ENCODE measurements at places on chromosomes 6 and 20.

GRCh38 chr6:27592481-27593199, 119.7 kb upstream of the ZNF184 start:
- no peak for DNase-seq

DNA sequence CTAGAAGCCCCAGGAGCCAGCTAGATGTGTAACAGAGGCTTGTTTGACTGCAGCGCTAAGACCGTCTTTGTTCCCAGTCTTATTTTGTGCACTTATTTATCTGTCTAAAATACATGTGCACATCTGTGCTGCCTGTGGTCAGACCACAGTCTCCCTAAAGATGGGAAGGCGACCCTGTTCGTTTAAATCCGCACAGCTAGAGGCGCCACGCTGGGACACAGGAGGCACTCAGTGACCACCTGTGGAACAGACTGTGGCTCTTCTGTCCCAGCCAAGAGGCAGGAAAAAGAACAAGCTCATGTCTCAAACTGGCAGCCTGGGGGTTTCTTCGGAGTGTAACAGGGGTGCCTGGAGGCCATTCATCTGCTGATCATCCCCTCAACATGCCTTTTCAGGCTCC, 66.8 kb downstream of the CPNE5 start:
- no peak for DNase-seq

DNA sequence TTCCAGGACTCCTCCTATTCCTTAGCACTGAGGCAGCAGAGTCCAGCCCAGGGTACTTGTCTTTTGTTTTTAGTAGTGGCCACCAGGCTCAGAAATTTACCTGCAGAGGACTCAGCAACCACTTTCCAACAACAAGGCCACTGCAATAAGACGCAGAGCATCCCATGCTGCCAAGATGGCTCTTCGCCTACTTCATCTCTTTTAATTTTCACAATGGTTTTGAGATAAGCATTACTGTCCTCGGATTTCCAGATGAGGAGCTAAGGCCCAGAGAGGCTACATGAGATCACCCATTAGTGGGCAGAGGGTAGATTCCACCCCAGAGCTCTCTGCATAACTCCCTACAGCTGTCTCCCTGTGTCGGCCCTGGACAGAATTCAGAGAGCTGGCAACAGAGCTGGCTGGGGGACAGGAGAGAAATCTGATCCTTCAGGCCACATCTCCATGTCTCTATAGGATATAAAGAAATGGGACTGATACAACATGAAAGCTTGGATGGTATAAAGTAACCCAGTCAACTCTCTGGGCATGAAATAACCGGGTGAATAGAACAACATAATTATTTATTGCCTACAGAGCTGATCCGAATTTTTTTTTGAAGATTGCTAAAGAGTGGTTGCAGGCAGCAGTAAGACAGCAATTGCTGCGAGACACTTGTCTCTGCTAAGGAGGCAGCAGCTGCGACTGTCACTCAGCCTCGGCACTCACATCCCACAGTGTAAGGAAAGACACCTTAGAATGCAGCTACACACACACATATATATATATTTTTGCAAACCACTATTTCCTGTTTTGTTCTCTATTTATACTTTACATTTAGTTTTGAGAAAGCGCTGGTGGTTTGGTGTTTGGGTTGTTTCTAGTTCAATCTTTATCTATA, 37.2 kb downstream of the SCML4 start:
- DNase-seq, result peak; percentile 62

GRCh38 chr6:5246141-5247097, 14.3 kb downstream of the LYRM4 start:
- DNase-seq, result no peak

DNA sequence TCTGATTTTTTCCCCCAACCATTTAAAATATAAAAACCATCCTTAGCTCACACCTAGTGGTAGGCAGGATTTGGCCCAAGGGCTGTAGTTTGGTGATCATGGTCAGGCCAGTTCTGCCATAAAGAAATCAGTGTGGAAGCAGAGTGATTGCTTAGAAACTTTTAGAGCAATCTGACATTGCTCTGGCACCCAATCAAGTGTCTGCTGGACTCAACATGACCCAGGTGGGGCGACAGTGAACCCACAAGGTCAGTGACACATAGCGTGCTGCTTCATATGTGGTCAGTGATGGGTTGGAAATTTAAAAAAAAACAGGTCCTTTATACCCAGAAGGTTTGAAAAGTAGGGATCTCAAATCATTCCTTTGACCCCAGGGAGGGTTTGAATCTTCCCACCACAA, 107.9 kb downstream of the BANF2 start:
- DNase-seq, result no peak

GRCh38 chr20:58741384-58741783, 48.8 kb downstream of the NPEPL1 start:
- no peak for DNase-seq

GRCh38 chr6:32775071-32775470, 11.7 kb upstream of the HLA-DQB2 start:
- DNase-seq, result no peak

- DNase-seq, result no peak
These were observed 18.9 kb downstream of the OR2W1 start for GRCh38 chr6:29025927-29026585.

DNA sequence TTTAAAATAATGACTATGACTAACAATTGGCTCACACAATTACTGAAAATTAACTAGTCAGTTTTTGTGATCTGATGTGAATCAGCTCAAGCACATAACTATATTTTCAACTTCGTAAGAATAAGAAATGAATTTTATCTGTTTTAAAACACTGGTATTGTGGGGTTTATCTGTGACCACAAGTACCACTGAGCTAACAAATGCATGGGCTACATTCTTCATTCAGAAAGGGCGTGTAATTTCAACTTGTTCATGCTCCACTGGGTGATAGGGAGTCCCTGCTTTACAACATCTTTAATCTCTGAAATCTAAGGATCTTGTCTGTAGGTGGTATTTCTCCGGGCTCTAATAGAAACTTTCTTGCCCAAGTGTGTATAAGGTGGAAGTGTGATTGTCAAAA, 1311.5 kb upstream of the GJE1 start:
- no peak for DNase-seq

GRCh38 chr20:25283221-25283951, 35.5 kb downstream of the PYGB start:
- no peak for DNase-seq

DNA sequence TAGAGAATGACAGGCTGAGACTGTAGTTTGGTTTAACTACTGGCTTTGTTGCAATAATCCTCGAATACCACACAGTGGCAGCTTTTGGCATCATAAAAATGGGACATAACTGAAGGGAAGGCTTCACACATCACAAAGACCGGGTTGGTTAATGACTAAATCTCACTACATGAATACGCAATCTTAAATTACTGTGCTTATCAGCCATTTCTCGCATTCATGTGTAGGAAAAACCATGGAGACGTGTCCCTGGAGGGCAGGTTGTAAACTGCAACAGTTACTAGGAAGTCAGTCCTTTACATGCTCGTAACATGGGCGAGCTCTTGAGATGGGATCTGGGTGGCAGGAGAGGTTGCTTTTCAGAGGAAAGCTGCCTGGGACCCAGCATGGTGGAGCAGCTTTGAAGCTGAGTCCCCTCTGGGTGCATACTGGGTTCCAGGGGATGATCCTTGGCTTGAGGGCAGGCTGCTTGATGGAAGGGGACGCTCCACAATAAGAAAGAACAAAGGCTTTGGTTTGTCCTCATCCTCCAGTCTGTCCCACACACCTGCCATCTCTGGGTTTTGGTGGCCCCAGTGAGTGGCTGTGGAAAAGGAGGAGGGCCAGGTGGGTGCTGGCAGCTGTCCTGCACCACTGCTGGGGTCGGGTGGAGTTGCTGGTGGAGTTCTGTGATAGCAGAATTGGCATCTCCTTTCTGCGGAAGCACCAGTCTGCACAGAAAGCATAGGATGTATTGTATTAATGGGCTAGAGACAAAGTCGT, 2.1 kb downstream of the RPS21 start:
- no peak for DNase-seq

DNA sequence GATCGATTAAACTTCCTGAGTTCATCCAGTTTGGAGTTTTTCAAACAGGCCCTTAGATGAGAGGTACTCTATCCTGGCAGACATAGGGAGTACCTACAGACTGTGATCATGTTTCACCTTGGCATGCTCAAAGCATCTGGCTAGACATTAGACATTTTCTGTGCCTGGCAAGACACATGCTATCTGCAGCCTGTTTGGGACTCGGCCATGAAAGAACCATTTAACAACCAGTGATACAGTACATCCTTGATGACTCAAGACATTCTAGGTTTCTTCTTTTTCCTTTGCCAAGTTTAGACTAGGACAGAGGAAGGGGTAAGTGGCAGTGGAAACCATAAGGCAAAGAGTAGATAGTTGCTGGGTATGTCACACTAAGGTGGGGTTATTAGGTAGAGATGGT, 15.4 kb upstream of the PAQR8 start:
- DNase-seq, result no peak

GRCh38 chr6:113662688-113663333, 194.3 kb upstream of the MARCKS start:
- DNase-seq, result no peak

DNA sequence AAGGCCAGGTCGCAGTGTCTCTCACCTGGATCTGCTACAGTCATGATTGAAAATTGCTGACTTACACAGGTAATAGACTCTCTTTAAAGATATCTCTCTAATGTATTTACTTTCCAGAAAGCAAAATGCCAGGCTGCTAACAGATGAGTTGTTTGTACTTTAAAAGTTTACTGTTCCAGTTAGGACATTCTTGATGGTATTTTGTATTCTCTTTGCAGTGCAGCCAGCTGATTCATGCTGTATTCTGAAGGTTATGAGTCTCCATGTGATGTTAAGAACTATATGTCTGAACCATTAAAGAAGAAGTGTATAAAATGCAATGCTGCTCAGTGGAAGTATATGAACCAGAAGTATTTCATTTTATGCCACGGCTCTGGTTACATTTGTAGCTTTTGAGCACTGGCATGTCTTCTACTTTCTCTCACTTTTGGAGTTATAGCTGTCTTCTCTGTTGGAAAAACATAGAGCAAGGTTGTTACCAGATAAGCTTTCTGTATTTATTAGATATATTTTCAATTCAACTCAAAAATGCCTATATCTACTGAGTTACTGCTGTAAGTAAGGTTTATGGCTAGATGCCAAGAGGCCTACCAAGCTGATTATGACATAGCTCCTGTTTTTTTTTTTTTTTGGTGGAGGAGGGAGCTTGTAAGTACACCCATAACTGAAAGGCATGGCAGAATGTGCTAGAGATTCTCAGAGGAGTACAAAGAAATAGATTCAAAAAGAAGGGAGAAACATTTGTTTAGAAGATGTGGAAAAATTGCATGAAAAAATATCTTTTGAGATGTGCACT, 130.5 kb upstream of the MAN1A1 start:
- DNase-seq, result no peak

DNA sequence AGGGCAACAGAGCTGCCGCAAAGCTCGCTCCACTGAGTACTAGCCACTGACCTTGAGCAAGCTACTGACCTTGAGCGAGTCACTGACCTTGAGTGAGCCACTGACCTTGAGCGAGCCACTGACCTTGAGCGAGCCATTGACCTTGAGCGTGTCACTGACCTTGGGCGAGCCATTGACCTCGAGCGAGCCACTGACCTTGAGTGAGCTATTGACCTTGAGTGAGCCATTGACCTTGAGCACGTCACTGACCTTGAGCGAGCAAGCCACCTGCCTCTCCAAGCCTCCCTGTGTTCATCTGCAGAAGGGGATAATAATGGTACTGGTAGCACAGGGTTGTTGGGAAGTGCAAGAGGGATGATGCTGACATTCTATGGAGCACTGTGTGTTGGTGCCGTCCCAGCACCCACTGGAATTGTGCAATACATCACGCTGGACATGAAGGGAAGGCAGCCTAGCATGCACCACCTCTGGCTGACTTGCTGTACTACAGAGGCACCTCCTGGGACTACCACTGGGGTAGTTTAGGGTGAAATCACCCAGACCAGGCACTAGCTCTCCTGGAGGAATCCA, 60.2 kb downstream of the CTCFL start:
- no peak for DNase-seq

DNA sequence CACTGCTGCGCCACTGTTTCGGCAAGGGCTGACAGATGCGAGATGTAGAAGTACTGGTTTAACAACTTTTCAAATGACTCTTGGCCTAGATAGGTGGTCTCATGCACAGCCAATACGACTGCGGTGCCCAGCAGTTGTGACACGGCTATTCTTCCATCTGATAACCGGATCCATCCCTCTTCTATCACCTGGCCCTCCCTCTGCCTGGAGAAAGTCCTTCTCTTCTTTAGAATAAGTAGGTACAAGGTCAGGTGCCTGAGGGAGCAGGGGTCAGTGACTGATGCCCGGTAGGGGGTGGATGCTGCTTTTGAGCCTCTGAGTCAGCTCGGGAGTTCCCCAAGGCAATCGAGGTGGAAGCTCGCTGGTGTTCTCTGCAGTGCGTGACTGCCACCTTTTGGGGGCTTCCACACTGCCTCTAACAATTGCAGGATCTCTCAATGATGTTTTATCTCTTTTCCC, 166.8 kb upstream of the GRIK2 start:
- peak; percentile 12 for DNase-seq

- no peak for DNase-seq
These were observed 33.2 kb downstream of the CDH22 start for GRCh38 chr20:46275091-46275490.

GRCh38 chr6:107116328-107116892, 1.1 kb upstream of the BEND3 start:
- DNase-seq, result peak; percentile 75

GRCh38 chr6:31614684-31615578, at the start of gene AIF1:
TSS of gene AIF1 (plus strand) at chr6:31615234. CDS start at chr6:31615330, 96 bp downstream.
- no peak for DNase-seq

DNA sequence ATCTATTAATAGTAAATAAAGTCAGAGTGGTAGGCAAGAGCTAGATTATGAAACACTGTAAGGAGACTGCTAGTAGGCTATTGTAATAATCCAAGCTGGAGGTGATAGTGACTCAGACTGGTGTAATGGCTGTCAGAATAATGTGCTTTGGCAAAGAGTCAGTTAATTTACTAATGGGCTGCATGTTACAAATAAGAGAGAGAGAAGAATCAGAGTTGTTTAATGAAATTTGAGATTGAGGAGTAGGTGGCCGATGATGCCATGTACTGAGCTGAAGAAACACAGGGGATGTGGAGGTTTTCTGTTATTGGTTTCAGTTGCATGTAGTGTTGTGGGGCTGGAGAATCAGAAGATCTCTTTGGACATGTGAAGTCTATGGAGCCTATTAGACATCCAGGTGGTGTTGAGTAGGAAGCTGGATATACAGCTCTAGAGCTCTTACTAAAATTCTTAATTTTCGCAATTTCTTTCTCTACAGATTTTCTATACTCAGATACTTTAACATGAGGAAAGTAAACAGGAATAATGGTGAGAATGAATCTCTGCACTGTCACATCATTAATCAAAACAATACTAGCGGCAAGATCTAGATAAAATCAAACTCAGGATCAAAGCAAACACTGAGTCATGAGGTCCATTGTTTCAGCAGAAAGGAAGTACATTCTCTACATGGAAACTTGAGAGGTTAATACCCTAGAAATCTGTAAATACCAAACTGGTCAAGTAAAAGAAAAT, 167.7 kb downstream of the SIM1 start:
- DNase-seq, result no peak

- DNase-seq, result no peak
These were observed 41.3 kb upstream of the SEC63 start for GRCh38 chr6:107999341-107999740.

- no peak for DNase-seq
These were observed 94.5 kb upstream of the NRSN1 start for GRCh38 chr6:24031496-24031895.
